ENCODE measurements at places on chromosomes 3 and 15.

GRCh38 chr3:12288182-12289129 lies at the start of gene PPARG:
Gene PPARG (plus strand): TSS chr3:12289070. CDS start chr3:12379712, 90,642 bp downstream.
- DNase-seq: no peak

- DNase-seq: no peak
These were observed 90.0 kb upstream of the RPL32 start for GRCh38 chr3:12931273-12931905.

GRCh38 chr3:48711727-48712126 lies 5.3 kb downstream of the IP6K2 start:
- no peak for DNase-seq

DNA sequence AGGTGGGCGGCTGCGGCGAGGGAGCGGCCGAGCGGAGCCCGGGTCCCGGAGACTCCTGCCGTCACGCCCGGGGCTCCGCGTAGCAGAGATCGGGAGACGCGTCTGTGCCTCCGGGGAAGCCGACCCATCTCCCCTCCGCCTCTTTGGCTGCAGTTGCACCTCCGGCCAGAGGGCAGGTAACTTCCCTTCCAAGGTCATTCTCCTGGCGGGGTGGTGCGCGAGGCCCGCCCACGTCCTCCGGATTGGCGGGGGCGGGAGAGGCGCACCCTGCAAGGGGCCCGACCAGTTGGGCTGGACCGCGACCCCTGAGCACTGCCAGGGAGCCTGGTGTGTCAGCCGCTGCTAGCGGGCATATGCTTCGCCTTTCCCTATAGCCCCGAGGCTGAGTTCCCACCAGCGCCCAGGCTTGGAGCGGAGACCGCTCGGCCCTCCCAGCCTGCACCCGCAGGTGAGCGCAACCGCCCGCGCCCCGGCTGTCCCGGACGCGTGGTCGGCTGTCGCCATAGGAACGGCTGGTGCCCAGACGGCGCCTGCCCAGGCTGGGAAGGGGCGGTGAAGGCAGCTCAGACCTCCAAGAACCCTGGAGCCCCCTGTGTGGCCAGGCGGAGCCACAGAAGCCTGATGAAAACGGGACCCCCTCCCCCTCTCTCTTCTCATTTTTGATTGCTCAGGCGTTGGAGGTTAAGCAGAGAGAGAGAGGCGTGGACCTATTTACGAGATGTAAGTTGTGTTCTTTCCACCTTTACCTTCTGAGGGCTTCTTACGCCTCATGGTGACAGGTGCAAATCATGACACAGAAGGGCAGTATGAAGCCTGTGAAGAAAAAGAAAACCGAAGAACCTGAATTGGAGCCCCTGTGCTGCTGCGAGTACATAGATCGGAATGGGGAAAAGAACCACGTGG lies 453 bp downstream of the ZDHHC23 start:
- no peak for DNase-seq

DNA sequence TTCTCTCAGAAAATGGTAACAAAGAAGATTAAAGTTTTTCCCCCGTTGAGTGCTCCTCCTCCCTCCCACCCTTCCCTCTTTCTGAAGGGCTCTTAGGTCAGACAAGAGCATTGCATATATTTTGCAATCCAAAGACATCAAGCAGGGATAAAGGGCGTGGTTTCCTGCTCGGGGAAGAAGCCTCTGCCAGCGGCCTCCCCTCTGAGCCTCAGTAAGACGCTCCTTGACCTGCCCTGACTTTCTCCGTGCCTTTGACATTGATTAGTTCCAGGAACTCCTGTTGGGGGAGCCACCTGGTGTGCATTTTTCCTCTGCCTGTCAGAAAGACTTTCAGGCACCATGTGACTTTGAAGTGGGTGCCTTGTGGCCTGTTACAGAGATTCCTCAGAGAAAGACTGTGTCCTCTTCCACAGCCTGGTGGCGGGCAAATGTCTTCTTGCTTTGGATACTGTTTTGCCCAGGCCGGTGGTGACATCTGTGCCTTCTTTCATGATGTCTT lies 87.2 kb upstream of the TBL1XR1 start:
- no peak for DNase-seq

DNA sequence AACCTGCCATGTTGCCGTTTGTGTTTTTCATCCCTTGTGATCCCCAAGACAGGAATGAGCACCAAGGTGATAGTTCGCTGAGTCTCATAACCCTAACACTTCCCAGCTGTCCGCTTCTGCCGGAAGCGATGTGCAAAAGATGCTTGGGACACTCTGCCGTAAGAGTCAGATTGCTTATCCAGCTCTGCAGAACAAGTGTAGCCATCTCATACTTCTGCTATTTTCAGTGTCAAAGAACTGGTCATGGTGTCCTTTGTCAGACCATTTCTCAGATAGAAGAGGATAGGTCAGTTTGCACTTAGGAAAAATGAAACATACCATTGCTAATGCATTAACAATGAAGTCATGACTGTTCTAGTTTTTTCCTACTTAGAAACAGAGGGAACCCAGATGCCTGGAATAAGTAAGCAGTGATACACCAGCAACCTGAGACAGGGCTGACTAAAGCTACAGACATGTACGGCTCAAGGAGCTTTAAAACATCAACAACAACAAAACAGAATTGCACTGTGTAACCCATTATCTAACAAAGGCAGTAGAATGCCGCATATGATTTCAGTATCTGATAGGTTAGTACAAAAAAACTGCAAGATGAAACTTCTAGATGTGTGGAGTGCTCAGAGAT lies 134.0 kb upstream of the IL12A start:
- no peak for DNase-seq

GRCh38 chr15:63979262-63979793 lies 67.0 kb downstream of the DAPK2 start:
- DNase-seq: no peak

GRCh38 chr3:182305881-182306665 lies 487.2 kb upstream of the ATP11B start:
- DNase-seq: no peak

DNA sequence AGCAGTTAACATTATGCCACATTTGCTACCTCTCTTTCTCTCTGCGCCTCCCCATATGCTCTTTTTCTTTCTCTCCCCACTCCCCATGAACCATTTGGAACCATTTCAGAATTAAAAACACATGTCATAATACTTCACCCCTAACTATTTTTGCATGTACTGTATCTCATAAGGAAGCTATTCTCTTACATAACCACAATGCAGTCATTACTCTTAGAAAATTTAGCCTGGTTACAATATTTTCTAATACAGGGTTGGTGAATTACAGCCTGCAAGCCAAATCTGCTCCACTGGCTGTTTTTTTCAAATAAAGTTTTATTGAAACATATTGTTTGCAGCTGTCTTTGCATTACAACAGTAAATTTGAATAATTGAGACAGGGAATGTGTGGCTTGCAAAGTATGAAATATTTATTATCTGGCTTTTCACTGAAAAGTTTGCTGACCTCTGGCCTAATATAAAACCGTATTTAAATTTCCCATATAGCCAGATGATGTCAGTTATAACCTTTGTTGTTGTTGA lies 62.8 kb downstream of the SGO1 start:
- DNase-seq: no peak

DNA sequence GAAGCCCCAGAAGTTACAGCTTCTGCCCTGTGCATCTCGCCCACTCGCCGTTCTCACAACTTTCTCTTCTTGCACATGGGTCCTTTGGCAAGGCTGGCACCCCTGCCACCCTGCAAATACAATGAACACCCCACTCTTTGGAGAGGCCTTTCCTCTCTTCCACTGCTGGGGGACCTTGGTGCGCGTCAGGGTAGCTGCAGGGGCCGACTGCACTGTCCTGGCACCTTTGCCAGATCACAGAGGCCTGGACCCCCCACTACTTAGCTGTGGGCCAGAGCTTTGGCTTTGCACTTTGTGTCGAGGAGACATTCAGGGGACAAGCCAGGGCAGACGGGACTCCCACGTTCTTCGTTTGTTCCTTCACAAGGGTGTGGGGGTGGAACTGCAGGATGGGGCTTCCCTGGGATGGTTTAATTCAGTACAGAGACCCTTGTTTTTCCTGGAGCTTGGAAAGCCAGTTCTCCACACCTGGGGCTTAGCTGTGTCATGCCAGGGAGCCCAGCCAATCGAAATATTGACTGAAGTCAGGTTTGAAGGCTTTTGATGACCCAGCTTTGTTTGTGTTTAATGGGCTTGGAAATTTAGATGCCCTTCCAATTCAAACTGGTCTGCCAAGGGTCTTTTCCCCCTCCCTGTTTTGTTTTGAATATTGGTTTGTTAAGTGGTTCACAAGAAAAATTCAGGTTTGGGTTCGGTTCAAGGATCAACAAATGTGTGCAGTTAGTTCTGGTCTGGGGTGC lies 256.1 kb upstream of the TLE3 start:
- DNase-seq: no peak

DNA sequence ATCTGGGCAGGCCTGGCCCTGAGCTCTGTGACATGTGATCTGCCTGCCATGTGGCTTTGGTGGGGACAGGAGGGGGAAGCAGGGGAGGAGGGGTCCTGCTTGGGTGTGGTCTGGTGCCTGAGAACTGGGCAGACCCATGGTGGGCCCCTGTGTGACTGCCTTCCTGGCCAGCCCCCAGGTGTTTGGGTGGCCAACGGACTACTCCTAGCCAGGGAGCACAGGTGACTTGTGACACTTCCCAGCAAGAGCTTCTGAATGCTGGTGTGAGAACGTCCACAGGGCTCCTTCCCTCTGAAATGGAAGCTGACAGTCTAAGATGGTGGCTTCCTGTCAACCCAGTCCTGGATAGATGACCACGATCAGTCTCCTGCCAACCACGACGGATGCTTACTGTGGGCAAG lies 136.1 kb upstream of the MEF2A start:
- no peak for DNase-seq

- no peak for DNase-seq
These were observed 3.3 kb upstream of the CEP97 start for GRCh38 chr3:101720851-101721840.

DNA sequence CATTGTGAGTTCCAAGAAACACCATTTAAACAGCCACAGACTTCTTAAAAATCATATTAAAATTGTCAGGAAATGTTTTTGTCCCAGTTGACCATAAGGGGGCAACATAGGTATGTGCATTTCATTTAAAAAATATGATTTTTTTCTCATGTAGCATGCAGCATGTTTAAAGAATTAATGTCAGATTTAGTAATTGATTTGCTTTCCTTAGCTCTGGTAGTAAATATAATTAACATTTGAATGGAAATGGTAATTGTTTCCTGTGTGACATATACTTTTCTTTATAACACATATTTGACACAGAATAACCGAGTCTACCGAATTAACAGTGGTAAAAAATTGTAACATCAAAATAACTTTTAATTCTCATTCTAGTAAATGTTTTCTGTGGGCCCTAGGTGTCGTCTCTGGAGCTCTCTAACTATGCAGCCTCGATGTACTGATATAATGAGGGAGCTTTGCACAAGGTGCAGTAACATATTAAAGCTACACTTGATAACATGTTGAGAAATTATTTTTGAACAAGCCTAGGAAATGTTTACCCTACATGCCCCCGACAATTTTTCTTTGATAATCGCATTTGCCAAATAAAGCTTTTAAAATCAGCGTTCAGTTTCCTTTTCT lies 34.9 kb downstream of the NXPE3 start:
- DNase-seq: no peak

DNA sequence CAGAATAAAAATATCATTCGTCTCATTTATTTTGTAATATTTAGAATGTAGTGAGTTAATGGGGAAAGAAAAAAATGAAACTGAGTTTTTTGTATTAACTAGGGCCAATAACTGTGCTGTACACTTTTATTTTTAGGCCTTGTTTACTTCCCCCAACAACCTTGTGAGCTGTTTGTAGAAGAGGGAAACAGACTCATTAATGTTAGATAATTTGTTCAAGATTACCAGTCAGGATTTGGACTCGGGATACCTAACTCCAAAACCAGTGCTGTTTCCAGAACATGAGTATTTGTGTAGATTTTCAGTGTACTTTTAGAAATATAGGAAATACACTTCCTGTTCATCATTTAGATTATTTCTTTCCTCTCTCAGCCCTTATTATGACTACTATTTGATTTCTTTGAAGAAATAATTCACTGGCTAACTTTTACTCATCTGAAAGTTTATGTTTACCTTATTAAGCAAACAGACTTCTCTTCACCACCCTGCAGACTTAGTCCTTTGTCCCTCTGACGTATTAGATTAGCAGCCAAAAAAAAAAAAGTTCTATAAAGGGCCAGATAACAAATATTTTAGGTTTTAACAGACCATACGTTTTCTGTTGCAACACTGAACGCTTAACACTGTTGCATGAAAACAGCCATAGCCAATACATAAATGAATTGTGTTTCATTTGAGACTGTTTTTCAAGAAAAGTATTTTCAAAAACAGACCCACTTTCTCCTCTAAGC lies 192.5 kb upstream of the CGNL1 start:
- no peak for DNase-seq

- DNase-seq: no peak
These were observed 118.5 kb upstream of the SLC25A36 start for GRCh38 chr3:140823106-140823505.

- DNase-seq: no peak
These were observed 38.3 kb downstream of the SLC6A6 start for GRCh38 chr3:14440531-14441239.

DNA sequence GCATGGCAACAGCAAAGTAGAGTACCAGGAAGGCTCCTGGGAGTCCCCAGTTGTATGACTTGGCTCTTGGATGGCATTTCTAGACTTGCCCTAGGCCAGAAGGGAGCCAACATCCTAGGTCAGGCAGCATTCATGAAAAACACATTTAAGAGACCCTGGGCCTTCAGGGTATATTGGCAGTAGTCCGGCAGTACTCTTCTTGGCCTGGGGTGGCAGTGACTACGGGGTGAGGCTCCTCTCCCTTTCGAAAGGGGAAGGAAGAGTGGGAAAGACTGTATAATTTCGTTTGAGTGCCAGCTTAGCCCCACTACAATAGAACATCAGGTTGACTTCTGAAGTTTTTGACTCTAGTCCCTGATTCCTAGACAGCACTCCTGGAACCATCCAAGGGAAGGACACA lies 136.4 kb downstream of the ZIC4 start:
- no peak for DNase-seq

DNA sequence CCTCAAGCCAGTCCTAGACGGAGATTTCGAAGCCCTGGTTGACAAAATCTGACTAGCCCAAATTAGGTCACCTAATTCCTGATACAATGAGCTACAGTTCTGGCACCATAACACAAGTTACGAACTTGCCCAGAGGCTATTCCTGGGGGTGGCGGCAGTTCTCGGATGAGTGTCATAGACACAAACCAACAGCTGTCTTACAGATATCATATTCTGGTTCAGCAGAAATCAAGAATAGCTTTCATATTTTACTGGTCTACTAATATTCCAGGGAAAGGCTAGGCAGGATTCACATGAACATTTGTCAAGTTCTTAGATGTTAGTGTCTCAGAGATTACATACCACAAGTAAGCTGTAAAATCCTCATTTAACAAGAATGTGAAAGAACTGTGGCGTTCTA lies 8.8 kb downstream of the ANAPC13 start:
- DNase-seq: no peak

- no peak for DNase-seq
These were observed 10.1 kb upstream of the SCAP start for GRCh38 chr3:47485812-47486211.

Data from stimulated activated CD8-positive, alpha-beta memory T cell treated with anti-CD3 and anti-CD28 coated beads, Interleukin-4, amount 100 ng/mL, for 1 hour (primary cell).